ENCODE measurements at places on chromosomes 7 and 10. TPM values are rescaled to one million over a fixed set of nuclear protein-coding genes. Genes with fewer than 3 reads are reported as not detected.

Gene DNAJC9
- 34.2 TPM for polyA plus RNA-seq

Gene ZCCHC24
- 22.5 TPM for polyA plus RNA-seq

Gene CTNNA3
- polyA plus RNA-seq: 4.0 TPM

Gene CARD11
- 0.57 TPM for polyA plus RNA-seq

Gene OLAH
- polyA plus RNA-seq: 0.50 TPM

Gene TIAL1
- polyA plus RNA-seq: 148 TPM

Gene POLR2J2
- 2.7 TPM for polyA plus RNA-seq
